ENCODE measurements at places on chromosomes 5 and 9.

DNA sequence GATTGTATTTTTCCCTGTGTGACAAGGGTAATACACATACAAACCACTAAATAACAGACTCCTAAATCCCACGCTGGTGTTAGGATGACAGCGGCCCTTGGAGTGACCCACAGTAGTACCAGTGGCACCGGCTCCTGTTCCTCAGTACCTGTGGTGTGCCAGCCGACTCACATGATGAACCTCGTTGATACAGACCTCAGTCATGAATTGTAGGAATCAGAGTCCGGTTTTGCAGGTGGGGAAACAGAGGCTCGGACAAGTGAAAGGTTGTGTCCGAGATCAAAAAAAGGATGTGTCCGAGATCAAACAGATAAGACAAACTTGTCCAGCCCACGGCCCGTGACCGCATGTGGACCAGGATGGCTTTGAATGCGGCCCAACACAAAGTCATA, 78.0 kb downstream of the AMBP start:
- peaks cover 43% of the 10 kb centered on the region for H3K36me3 ChIP-seq
- H3K4me3 ChIP-seq: no peak overlapping the region
- no peaks in the 10 kb centered on the region for H3K27me3 ChIP-seq
- peaks cover 56% of the 10 kb centered on the region for H3K4me1 ChIP-seq
- no peak for DNase-seq

DNA sequence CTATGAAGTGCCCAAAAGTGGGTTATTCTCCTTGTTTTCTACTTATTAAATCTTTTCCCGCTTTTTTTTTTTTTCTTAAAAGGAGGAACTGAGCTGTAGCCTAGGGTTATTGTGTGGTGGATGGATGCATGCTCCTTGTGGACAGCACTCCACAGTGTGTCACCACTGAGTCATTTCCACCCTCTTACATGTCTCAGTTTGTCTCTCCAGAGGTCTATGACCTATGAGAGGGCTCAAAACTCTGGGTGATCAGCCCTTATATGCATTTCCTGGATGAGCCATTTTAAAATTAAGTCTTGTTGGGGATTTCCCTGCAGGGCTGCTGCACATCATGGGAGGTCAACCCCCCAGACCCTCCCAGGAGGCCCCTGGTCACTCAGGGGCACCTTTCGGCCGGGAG, 102.2 kb upstream of the MOCS2 start:
- H3K27me3 ChIP-seq: no peaks in the 10 kb centered on the region
- DNase-seq: no peak
- H3K27ac ChIP-seq: no peak overlapping the region
- H3K36me3 ChIP-seq: no peaks in the 10 kb centered on the region
- no peak overlapping the region for H3K4me3 ChIP-seq
- no peaks in the 10 kb centered on the region for H3K4me1 ChIP-seq

DNA sequence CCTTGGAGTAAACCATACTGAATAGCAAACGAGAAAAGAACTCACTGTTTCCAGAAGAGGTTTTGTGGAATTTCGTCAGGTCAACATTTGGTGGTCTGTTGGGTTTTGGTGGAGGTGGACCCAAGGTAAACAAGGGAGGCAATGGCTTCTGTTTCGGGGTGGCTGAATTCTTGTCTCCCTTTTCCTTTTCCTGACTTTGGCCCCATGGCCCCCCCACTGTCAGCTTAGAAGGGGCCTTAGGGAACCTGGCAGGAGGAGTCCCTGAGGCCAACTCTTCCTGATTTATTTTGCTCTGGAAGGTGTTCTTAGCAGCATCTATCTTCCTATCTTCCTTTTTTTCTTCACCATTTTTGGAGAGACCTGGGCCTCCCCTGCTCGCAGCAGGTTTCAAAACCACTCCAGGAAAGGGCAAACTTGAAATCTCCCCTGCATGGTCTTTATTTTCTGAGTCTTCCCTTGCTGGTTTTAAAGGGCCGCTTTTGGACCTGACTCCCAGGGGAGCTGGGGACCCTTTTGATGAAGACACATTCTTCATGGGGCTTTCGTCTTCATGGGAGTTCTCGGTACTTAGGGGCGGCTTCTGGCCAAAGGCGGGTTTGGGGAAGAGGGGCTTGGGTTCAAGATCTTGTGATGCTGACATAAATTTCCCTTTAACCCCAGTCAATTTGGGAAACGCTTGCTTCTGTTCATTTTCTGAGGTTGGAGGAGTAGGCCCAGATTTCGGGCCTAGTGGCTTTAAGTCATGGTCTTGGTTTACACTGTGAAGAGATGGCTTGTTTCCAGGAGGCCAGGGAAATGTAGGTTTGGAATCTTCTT, 17.4 kb downstream of the FYB1 start:
- no peak overlapping the region for H3K4me3 ChIP-seq
- H3K36me3 ChIP-seq: no peaks in the 10 kb centered on the region
- no peaks in the 10 kb centered on the region for H3K4me1 ChIP-seq
- no peak for DNase-seq
- no peaks in the 10 kb centered on the region for H3K27me3 ChIP-seq

DNA sequence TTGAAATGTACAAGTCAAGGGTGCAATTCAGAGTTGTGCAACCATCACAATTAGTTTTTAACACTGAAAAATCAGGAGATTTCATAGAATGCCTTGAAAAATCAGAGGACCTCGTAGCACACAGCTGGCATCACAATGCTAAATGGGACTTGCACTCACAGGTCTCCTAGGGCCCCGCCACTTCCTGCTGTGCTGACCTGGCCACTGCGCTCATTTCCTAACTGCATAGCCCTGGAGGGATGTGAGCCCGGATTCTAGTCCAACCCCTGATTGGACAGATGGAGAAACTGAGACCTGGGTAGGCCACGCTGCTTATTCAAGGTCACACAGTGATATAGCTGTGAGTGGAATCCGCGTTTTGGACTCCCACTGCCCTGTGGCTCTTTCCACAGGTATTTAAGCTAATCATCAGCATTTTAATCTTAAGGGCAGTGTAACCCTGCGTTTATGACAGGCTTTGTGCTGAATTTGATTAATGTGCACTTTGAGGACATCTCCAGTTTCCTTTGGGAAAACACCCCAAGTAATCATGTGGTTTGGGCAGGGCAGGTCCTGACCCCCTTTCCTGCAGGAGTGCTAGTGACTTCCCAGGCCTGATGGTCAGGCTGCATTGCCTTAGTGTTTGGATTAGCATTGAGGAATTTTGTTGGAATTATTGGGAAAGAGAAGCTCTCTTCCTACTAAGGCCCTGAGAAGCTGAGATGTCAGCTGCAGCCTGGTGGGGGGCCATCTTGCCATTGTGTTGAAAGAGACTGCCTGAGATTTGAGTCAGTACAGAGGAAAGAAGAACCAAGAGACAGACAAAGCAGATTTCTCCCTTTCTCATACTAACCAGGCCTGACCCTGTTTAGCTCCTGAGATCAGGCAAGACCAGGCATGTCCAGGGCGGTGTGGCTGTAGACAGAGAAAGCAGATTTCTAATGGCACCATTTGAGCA, 36.2 kb downstream of the STC2 start:
- no peaks in the 10 kb centered on the region for H3K36me3 ChIP-seq
- H3K27me3 ChIP-seq: peaks cover 41% of the 10 kb centered on the region
- no peak for DNase-seq

DNA sequence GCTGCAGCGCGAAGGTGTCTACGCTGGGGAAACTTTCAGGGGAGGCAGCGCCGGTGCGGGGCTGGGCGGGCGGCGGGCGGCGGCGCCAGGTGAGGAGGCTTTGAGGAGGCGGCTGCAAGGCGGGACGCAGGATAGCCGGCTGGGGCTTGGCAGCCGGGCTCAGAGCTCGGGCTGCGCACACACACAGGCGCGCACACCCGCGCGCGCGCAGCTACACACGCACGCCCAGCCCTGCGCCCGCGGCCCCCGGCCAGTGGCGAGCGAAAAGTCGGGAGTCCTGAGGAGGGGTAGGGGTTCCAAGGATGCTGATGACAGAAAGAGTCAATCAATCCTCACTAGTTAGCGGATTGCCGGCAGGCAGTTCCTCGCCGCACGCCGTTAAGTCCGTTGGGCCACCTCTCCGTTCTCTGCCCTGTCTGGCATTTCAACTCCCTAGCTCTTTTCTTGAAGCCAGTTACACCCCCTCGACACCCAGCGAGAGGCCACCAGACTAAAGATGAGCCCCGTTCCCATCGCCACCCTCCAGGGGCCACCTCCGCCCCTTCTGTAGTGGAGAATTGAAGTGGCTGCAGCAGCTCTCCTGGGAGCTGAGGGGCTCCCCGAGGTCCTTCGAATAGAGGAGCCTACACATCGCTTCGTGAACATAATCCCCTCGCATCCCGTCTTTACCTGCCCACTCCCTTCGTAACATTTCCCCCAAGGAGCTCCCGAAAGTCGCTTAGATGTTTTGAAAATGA, 1640.3 kb upstream of the C9orf72 start:
- H3K4me3 ChIP-seq: peak within 1 kb of the TSS; percentile 49
- DNase-seq: peak; percentile 40
- peaks cover 40% of the 10 kb centered on the region for H3K27me3 ChIP-seq
- H3K27ac ChIP-seq: no peak within 1 kb of the TSS
- no peaks in the 10 kb centered on the region for H3K36me3 ChIP-seq

DNA sequence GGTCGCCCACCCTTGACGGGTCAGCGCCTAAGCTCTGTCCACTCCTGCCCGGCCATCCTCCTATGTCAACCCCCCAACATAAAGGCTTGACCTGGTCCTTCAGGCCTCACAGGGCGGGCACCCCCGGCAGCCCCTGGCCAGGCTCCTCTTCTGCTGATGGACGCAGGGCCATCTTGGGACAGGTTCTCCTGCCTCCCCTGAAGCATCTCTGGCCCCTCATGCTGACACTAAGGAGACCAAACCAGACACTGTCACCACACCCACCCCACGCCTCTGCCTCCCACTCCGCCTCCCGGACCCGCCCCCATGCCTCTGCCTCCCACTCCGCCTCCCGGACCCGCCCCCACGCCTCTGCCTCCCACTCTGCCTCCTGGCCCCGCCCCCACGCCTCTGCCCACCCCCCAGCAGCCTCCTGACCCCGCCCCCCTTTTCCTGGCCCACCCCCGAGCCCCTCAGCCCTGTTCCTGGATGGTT, 6.8 kb downstream of the OBP2A start:
- no peak overlapping the region for H3K27ac ChIP-seq
- peaks cover 2% of the 10 kb centered on the region for H3K27me3 ChIP-seq
- H3K4me3 ChIP-seq: no peak overlapping the region
- H3K4me1 ChIP-seq: no peaks in the 10 kb centered on the region
- H3K36me3 ChIP-seq: no peaks in the 10 kb centered on the region

GRCh38 chr5:149294872-149295829, 23.5 kb downstream of the AFAP1L1 start:
- no peak for DNase-seq
- peaks cover 2% of the 10 kb centered on the region for H3K36me3 ChIP-seq
- peaks cover 31% of the 10 kb centered on the region for H3K4me1 ChIP-seq

GRCh38 chr9:32376285-32376684, 8.2 kb upstream of the ACO1 start:
- H3K4me3 ChIP-seq: no peak overlapping the region
- H3K36me3 ChIP-seq: no peaks in the 10 kb centered on the region
- no peak for DNase-seq
- no peak overlapping the region for H3K27ac ChIP-seq
- H3K27me3 ChIP-seq: peaks cover 4% of the 10 kb centered on the region

DNA sequence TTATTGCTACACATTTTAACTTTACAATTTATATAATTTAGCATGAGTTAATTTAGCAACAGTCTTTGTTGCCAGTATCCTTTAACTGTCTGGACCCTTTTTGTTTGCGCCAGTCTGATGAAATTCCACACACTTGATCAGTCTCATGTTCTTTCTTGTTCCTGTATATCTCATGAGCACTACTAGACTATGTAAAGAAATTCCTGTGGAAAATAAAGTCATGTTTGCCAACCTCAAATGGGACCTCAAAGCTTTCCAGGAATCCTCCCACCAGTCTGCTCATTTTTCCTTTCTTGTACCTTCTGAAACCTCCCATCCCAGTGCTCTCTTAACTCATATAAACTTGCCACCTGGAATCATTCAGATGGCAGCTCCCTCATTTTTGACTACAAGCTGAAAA, 8.0 kb downstream of the DMXL1 start:
- peaks cover 3% of the 10 kb centered on the region for H3K4me1 ChIP-seq
- no peak overlapping the region for H3K4me3 ChIP-seq
- peak; percentile 16 for DNase-seq
- no peak overlapping the region for H3K27ac ChIP-seq
- no peaks in the 10 kb centered on the region for H3K36me3 ChIP-seq

GRCh38 chr5:157225469-157226422, 40.2 kb upstream of the CYFIP2 start:
- H3K36me3 ChIP-seq: no peaks in the 10 kb centered on the region
- no peaks in the 10 kb centered on the region for H3K27me3 ChIP-seq
- H3K4me1 ChIP-seq: no peaks in the 10 kb centered on the region
- no peak for DNase-seq

GRCh38 chr5:146867996-146868708, 10.4 kb downstream of the PPP2R2B start:
- H3K4me1 ChIP-seq: no peaks in the 10 kb centered on the region
- H3K4me3 ChIP-seq: no peak overlapping the region
- H3K27ac ChIP-seq: no peak overlapping the region
- H3K36me3 ChIP-seq: no peaks in the 10 kb centered on the region

DNA sequence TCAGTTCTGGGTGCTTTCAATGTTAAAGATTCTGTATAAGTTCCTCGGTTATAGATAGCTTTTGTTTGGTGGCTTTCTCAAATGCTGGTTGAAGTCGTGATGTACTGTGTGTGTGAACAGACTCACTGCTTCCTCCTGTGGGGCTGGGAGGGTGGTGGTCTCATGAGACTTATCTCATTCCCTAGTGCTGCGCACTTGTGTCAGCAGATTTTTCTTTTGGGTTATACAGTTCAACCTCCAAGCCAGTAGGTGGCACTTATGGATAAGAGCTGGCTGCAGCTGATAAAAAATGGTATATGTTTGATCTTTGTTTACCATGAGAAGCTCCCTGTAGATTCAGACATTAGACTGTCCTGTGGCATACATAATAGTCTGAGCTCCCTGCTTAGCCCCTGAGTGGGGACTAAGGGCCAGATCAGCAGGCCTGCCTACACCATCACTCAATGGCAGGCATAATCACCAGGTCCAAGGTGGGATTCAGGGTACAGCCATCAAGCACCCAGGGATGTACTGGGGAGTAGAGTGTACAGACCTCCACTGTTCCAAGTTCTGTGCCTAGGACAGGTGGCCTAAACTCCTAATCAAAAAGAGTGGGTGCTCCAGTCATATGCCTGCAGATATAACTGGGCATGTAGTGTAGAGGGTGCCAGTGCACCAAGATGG, 174.2 kb downstream of the OXCT1 start:
- no peak for DNase-seq
- no peaks in the 10 kb centered on the region for H3K36me3 ChIP-seq
- H3K4me3 ChIP-seq: no peak overlapping the region
- H3K27ac ChIP-seq: no peak overlapping the region
- no peaks in the 10 kb centered on the region for H3K4me1 ChIP-seq

DNA sequence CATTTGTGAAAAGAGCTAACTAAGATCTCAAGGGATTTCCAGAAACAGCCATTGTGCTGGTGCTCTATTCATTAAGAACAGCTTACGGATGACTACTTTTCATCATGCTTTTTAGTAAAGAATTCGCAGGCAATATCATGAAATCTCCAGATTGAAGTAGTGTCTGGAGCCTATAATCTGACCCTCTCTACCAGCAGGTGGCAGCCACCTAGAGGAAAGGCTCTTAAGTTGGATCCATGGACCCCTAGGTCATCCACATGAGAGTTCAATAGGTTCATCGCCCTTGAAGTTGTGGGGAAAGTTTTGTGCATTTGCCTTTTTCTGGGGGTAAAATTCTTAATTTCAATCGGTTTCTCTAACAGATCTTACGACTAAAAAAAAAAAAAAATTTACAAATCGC, 82.3 kb downstream of the SLC1A3 start:
- DNase-seq: no peak
- no peaks in the 10 kb centered on the region for H3K27me3 ChIP-seq
- H3K4me1 ChIP-seq: peaks cover 43% of the 10 kb centered on the region
